ENCODE measurements at places on chromosomes 16 and 17.

GRCh38 chr17:48177816-48178215, 70.2 kb downstream of the SNX11 start:
- no peak for DNase-seq

DNA sequence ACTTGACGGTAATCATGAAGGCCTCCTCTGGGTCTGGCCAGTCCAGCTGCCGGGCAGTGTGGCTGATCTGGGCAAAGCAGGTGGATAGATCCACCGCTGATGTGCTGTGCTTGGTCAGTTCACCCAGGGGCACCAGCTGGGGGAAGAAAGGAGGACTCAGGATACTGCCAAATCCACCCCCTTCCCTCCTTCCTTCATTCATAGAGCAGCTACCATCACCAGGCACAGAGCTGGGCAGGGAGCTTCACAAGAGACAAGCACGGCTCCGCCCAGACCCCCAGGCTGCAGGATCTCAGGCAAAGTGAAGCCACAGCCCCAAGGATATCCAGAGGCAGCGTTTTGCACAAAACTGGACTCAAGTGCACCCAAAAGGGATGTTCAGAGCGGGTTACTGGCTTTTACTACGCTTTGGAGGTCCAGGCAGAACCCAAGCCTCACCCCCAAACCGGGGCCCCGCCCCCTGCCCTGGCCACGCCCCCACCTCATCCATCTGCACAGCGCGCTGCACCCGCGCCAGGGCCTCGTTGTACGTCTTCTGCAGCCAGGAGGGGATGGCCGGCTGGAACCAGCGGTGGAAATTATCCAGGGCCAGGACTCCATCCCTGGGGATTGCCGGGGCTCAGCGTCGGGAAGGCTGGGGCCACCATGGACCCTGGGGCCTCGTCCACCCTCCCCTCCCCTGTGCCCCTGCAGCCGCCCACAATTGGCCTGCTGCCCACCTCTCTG, 9.1 kb downstream of the UNC13D start:
- no peak for DNase-seq

DNA sequence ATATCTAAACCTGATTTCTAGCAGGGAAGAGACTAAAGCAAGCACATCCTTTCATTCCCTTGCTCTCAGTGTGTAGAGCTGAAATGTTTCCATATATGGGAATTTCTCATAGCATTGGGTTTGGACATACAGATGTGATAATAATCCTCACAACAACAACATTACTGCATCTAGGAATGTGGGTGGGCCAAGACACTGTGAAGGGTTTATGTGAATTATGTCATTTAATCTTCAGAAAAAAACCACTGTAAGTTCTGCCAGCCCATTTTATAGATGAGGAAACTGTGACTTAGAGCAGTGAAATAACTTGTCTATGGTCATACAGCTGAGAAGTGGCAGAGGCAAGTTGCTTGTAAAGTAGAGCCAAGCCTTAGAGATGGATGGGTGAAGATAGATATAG, 5.2 kb downstream of the OMG start:
- no peak for DNase-seq

DNA sequence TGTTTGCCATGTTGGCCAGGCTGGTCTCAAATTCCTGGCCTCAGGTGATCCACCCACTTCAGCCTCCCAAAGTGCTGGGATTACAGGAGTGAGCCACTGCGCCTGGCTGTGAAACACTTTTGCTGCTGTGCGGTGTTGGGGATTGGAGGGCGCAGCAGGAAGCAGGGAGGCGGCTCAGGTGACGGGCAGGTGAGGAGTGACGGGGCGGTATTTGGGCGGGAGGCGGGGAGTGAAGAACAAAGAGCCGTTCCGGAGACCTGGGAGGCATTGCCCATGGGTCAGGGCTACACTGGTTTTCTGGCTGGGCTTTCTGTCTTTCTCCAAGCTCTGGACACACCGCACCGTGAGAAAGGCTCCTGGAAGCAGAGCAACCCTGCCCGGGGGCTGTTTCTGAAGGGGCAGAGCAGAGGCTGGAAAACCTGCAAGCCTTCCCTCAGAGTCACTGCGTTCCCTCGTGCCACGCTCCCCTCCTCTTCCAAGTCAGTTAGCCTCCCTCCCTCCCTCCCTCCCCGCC, 22.1 kb downstream of the CRISPLD2 start:
- peak; percentile 37 for DNase-seq

DNA sequence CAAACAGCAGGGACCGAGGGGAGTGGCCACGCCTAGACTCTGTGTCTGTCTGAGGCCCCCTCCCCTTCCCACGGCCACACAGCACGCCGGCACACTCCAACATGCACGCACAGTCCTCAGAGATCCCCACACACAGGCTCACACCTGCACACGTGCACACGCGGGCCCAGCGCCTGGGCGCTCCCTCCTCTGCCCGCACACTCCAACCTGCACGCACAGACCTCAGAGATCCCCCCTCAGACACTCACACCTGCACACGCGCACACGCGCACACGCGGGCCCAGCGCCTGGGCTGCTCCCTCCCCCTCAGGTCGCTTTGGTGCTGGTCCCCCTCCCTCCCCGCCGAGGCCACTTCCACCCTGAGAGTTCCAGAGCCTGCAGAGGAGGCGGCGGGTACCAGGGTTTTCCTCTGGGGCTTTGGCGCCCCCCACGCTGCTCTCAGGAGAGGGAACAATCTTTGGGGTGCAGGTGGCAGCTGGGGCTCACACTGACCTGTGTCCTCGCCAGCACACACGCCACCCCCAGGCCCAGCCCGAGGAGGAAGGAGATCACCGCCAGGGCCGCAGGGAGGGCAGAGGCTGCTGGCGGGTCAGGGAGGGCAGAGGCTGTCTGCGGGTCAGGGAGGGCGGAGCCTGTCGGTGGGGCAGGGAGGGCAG, 1.6 kb downstream of the CD7 start:
- no peak for DNase-seq

GRCh38 chr16:31072540-31073141, 1.4 kb downstream of the ZNF668 start:
- DNase-seq = no peak

- DNase-seq = no peak
Measured at GRCh38 chr16:3235856-3236669, 1.1 kb upstream of the ZNF200 start.

DNA sequence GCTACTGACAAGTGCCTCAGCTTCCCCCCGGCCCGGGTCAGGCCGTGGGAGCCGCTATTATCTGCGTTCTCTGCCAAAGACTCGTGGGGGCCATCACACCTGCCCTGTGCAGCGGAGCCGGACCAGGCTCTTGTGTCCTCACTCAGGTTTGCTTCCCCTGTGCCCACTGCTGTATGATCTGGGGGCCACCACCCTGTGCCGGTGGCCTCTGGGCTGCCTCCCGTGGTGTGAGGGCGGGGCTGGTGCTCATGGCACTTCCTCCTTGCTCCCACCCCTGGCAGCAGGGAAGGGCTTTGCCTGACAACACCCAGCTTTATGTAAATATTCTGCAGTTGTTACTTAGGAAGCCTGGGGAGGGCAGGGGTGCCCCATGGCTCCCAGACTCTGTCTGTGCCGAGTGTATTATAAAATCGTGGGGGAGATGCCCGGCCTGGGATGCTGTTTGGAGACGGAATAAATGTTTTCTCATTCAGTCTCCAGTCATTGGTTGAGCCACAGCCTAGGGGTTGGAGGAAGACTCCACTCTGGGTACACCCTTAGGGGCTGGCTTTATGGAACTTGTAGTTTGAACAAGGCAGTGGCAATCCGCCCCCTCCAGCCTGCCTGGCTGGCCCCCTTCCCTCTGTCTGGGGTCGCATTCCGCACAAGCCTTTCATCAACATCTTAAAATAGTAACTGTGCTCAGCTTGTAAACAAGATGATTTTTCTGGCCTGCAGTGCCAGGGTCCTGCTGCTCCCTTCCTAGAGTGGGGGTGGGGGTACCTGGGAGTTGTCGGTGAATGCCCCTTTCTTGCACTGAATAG, 4.1 kb downstream of the SYNGR2 start:
- DNase-seq = no peak

- DNase-seq = no peak
Measured at GRCh38 chr16:83343935-83344366, 463.8 kb upstream of the HSBP1 start.

DNA sequence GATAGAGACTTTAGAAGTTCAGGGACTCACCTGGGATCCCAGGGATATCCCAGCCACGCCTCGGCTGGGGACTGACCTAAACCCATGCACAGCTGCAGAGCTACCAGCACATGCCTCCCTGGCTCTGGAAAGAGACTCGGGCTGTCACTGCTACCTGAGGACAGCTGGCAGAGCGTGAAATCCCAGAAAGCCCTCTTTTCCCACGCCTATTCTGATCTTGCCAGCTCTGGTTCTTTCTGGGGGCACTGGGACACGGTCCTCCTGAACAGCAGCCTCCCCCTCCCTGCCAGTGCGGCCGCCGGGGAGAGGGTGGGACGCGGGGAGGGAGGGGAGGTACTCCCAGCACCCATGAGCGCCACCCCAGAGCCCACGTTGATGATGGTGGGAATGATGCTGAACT, 10.8 kb downstream of the P2RX5 start:
- DNase-seq = no peak

- DNase-seq = no peak
Measured at GRCh38 chr16:86067516-86067915, 168.6 kb downstream of the IRF8 start.

DNA sequence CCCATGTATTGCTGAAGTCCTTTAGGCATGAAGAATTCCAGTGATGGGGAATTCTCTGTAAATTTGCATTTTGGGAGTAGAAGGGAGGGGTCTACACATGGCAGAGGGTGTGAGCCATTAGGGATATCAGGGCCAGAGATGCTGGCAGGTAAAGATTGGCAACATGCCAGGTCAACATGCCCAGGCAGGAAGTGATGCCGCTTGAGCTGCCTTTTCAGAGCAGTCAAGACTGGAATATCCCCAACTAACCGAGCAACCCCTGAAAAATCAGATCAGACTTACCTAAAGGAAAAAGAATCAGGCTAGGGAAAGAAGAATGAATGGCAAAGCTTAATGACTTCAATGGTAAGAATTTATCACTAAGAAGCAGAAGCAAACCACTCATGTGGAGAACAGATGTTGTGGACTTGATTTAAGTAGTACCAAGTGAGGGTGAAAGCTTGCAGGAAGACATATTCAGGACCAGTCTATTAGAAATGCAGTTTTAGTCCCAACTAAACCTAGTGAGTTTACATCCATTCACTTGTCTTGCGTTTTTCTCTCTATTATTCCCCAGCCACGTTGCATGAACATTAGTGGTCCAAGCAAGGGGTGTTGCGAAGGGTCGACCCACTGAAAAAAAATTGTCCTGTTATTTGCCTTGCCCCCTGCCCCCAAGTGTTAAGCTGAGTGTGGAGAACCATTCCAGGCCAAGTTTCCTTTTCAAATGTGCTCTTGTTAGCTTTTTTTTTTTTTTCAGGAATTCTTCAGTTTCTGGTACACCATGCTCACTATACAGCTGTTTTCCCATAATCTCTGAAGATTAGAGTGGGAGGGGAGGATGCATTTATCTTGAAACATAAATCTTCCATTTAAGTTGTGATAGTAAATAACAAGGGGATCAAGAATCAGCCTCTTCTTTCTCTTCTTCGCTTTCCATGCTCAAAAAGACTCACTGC, 105.2 kb downstream of the ABCA8 start:
- DNase-seq = no peak

DNA sequence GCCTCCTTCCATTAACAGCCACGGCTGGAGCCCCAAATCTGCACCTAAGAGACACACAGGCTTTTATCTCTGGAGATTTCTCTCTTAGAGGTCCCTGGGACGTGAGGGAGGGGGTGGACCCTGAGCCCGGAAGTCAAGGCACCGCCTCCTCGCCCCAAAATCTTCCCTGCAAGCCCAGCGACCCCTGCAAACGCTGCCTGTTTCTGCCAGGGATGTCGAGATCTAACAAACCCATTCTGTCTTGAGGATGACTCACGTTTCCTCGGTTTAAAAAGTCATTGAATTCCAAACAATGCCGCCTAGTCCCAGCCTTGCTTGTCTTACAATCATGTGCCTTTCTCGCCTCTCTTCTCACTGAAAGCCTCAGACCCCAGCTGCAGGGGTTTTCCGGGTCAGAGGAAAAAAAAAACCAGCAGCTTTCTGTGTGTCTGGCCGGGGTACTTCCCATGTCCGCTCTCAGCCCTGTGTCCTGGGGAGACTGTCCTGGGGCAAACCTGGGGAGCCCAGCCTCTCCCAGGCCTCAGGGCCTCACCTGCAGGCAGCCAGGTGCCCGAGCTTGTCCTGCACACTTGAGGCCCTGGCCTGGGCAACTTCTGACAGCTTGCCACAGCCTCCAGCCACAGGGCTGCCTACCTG, 15.4 kb downstream of the ARL2BP start:
- no peak for DNase-seq

DNA sequence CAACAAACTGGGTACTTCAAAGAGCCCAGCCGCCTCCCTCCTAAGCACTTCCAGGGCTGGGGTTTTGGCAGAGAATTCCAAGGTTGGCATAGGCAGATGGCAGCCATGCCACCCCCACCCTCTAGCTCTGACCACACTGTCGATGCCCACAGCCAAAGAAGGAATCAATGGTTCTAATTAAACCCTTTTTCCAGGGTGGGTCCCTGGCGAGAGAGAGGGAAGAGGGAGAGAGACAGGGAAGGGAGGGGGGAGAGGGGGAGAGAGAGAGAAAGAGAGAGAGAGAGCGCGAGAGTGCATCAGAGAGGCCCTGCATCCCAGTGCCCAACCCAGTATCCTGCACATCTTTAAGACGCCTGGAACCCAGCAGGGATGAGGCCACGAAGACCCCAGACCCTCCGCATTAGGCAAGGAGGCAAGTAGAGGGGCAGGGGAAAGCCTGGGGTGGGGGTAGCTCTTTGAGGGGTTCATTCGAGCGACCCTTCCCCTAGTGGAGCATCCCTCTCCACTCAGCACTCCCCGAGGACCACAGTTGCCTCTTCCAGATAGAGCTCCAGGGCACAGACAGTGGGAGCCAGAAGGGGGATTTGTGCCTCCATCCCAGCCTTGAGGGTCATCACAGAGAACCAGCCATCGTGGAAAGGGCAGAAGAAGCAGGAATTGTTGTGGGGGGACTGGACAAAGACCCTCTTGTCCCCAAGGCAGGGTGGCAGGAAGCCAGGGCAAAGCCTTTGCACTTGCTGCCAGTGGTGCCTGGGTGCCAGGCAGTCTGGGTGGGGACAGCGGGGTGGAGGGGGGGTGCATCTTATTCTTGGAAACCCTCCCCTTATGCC, 2.6 kb downstream of the SRCIN1 start:
- DNase-seq = no peak

DNA sequence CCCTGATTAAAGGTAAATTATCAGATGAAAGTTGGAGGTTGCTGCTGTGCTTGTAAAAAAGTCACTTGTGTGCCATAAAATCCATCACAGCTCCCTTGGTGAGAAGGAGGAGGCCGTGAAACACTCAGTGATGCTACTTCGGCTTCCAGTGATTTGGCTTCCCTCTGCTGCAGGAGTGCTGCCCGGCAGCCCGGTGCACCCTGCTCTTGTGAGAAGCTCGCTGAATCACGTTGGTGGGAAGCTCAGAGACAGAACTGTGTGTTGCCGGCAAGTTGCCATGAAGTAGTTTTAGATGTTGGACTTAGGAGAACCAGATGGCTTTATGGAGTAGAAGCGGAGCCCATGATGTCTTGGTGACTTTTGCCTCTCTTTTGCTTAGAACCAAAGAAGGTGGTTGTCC, 33.3 kb downstream of the MSI2 start:
- no peak for DNase-seq
